ENCODE measurements at places on chromosomes 2 and 18.

DNA sequence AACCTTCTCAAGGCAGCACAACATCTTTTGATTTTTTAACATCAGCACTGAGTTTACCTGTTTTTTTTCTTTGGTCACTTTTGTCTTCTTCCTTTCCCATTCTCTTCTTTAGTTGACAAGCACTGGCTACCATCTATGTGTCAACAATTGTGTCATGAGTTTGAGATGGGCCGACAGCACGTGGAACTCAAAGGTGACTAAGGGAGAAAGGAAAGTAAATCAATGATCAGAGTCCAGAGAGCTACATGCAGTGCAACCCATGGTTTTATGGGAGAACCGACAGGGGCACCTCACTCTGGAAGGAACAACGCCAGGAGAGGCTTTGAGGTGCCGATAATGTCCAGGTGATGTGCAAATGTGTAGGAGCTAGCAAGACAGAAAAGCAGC lies 755.5 kb downstream of the RNF144A start:
- DNase-seq, result no peak

DNA sequence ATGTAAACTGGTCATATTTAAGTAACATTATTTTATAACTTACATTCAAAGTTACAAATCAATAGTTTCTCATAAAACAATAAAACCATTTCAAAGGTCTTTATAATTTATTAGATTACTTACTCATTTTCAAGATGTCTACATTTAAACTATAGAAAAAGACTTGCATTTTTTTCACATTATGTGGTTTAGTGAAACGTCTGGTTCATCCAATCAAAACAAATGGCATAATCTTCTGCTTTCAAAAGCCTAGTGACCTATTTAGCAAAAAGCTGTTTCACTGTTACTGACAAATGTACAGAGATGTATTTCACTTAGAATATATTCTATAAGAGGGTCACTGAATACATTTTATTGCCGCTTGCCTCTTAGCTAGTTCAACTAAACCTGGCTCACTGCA lies 49.3 kb upstream of the MCM6 start:
- DNase-seq, result no peak

GRCh38 chr2:108968619-108969018 lies 20.4 kb downstream of the EDAR start:
- no peak for DNase-seq

DNA sequence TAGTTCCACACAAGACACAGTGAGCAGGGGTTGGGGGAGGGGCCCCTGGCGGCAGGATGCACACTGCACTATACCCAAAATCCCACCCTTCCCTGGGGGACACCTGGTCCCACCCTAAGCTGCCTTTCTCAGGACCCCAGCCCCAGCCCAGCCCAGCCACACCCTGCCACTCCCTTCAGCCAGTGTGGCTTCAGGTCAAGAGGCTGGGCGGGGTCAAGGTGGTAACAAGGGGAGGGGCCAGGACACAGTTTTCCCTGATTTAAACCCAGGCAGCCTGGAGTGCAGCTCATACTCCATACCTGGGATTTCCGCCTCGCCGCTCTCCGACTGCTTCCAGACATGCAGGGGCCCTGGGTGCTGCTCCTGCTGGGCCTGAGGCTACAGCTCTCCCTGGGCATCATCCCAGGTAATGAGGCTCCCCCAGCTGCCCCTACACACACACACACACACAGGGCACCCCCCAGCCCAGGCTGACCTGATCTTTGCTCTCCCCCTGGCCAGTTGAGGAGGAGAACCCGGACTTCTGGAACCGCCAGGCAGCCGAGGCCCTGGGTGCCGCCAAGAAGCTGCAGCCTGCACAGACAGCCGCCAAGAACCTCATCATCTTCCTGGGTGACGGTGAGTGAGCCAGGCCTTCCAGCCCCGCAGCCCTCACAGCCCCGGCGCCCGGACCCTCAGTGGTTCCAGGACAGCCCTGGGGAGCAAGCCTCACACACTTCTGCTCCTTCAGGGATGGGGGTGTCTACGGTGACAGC lies at the start of gene ALPG:
Gene ALPG (plus strand): TSS at position 289 of the 755 bp plus-strand sequence. CDS start 51 bp downstream, at position 340.
- DNase-seq, result no peak

- no peak for DNase-seq
These were observed 157.0 kb upstream of the HS6ST1 start for GRCh38 chr2:128475427-128476211.

DNA sequence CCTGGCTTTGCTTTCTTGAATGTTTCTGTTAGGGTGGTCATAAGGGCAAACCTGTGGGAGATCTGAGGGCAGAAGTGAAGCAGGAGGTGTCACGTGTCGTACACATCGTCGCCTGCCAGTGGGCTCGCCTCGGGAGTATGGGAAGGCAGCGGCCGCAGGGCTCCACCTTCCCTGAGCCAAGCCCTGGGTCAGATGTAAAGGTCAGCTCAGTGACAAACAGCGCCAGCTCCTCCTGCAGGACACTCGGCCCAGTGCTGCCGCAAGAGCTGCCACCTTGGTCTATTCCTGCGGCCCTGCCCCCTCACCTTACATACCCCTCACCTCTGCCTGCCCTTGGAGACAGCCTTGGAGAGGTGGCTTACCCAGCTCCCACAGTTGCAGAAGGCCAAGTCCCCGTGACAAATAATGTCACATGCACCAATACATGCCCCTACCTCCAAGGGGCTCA lies 64.2 kb downstream of the PSMG2 start:
- DNase-seq, result no peak

DNA sequence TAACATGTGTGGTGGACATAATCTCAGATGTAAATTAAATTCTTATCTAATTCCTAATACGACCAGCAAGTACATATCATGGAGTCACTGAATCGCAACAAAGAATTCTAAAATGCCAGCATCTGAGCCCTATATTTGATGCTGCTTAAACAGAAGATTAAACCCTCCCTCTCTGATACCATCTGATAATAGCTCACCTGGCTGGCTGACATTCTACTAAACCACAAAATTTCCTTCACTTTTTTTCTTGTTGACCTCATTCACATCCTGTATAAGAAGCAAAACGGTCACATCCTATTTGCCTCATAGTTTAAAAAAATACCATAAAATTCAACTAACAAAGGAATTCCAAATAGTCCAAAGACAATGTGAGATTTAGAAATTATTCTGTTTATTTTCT lies 371.6 kb upstream of the SLC8A1 start:
- DNase-seq, result peak; percentile 16

DNA sequence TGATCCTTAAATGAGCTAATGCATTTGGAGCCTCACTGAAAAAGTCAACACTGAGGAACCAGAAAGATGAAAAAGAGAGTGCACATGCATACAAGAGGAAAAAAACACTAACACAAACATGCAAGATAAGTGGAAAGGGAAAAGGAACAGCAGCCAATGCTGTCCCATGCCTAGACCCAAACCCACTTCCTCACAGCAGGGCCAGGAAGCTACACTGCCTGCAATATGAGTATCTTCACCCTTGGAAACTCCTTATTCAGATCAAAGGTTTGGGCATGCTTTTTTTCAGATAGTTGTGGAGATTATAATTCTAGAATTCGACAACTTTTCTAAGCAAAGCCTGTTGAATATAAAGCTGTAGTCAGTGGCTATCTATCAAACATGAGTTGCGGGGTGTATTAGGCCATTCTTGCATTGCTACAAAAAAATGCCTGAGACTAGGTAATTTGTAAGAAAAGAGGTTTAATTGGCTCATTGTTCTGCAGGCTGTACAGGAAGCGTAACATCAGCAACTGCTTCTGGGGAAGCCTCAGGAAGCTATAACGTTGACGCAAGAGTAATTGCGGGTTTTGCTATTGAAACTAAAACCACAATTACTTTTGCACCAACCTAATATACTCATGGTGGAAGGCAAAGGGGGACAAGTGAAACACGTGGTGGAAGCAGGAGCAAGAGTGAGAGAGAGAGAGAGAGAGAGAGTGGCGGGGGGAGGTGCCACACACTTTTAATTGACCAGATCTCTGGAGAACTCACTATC lies 138.2 kb downstream of the MBD2 start:
- peak; percentile 36 for DNase-seq

DNA sequence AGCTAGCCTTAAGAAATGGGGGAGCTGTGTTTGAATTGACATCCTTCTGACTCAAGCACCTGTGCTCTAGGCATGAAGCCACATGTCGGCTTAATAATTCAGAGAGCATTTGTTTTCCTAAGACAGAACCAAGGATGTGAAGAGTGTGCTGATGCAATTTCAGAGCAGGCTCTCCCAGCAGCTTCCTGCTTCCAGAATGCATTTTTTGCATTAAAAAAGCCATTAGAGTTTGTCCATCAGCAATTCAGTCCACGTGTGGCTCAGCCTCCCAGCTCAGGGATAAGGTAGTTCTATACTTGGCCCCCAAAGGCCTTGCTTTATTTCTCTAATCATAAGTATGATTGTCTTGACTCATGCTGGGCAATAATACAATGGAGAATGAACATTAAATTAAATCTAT lies 37.7 kb downstream of the DOCK10 start:
- no peak for DNase-seq

DNA sequence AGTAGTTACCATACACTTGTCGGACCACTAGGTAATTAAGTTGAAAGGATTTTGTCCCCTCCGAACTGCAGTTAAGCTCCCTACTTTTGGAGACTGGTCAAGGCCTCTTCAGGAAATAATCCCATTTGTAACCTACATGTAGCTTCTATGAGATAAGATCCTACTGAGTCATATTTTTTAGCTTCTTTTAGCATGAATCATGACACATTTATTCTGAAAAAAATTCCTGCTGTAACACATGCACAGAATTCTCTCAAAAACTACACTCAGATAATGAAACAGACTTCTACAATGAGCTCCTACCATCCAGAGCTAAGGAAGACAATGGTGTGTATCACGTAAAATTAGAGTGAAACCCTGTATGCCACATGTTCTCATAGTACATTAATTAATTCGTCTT lies 100.7 kb upstream of the CCDC195 start:
- DNase-seq, result no peak

- no peak for DNase-seq
These were observed 13.1 kb upstream of the EN1 start for GRCh38 chr2:118860506-118860905.

- DNase-seq, result no peak
These were observed 207.2 kb upstream of the SETBP1 start for GRCh38 chr18:44473394-44474066.

DNA sequence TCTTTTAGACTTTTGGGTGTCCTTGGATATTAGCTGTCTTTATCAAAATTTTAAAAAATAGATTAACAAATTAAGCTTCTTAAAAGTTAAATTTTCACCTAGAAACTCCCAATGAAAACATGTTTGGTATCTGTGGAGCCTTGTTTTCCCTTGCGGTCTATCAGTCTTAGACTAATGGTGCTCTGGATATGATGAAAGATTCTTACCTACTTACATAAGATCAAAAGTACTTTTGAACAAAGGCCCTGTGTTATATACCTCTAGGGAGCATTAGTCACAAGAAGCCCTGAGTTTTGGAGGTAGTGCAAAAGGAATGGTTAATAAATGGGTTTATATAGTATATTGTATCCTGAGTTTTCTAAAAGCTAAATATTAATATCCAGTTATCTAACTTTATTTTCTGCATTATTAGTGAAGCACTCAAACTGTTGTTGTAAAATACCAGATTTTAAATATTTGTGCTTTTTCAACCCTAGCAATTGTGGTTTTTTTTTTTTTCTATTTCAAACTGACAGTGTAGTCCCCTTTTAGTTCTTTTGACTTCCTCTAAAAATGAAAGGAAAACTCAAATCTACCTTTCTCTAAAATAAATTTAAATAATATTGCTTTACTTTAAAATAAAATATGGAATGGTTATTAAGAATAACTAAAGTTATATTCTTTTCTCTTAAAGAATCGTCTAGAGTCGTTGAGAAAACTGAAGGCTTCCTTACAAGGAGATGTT lies 18.1 kb downstream of the NDC80 start:
- DNase-seq, result peak; percentile 42

- DNase-seq, result no peak
These were observed 450.8 kb downstream of the DLGAP1 start for GRCh38 chr18:4004183-4004829.

DNA sequence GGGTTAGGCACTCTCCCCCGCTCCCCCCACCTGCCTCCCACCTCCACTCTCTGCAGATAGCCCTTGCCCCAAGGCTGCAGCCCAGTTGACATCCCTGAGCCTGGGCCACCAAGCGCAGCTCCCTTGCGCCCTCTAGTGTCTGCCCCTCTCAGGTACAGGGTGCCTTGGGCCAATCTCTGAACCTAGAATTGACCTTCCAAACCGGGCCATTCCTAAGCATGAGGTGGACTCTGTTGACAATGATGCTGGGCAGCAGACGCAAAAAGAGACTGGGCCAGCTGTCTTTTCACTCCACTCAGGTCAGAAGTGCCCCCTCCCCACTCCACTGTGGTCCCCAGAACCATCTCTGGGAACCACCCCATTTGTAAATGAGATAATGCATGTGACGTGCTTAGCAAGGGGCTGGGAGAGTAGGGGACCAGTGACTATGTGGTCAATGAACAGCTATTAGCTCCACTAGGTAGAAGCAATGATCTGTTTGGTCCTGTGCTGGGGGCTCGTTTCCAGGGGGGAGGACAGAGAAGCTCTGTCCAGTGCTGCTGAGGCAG lies 43.3 kb upstream of the PLB1 start:
- DNase-seq, result peak; percentile 73

GRCh38 chr2:8053216-8053615 lies 628.6 kb upstream of the ID2 start:
- DNase-seq, result no peak

DNA sequence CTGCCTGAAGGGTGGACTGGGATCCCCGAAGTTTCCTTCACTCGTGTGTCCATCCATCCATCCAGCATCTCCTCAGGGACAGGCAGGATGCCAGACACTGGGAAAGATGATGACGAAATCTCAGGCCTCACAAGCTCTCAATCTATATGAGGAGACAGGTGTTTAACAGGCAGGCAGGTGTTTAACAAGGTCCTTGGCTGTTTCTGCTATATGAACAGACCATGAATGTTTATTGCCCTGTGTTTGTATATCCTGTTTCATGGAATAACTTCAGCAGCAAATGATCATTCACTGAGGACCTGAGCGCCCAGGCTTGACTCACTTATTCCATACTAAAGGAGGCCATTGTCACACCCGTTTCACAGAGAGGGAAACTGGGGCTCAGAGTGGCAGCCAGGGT lies 685.8 kb upstream of the HS6ST1 start:
- DNase-seq, result no peak

- no peak for DNase-seq
These were observed 154.2 kb downstream of the DCDC2C start for GRCh38 chr2:3857576-3857975.

DNA sequence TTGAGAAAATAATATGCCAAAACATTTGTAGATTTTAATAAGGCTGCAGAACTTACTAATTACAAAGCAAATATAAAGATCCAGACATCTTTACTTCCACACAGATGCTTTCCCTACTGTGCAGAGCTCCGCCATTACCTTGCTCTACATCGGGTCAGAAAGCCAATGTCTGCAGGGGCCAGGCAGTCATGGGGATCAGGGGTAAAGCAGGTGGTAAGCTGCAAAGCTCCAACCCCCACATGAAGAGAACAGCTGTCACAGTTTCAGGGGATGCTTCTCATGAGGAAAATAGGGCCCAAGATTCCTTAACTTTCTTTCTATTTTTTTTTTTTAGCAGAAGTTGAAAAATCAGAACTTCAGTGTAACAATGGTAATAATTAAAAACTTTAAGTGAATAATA lies 102.7 kb downstream of the DCC start:
- DNase-seq, result no peak

All from CD4-positive, alpha-beta T cell treated with Interleukin-17A for 1 hour (primary cell).